ENCODE measurements at places on chromosomes 3 and 15.

DNA sequence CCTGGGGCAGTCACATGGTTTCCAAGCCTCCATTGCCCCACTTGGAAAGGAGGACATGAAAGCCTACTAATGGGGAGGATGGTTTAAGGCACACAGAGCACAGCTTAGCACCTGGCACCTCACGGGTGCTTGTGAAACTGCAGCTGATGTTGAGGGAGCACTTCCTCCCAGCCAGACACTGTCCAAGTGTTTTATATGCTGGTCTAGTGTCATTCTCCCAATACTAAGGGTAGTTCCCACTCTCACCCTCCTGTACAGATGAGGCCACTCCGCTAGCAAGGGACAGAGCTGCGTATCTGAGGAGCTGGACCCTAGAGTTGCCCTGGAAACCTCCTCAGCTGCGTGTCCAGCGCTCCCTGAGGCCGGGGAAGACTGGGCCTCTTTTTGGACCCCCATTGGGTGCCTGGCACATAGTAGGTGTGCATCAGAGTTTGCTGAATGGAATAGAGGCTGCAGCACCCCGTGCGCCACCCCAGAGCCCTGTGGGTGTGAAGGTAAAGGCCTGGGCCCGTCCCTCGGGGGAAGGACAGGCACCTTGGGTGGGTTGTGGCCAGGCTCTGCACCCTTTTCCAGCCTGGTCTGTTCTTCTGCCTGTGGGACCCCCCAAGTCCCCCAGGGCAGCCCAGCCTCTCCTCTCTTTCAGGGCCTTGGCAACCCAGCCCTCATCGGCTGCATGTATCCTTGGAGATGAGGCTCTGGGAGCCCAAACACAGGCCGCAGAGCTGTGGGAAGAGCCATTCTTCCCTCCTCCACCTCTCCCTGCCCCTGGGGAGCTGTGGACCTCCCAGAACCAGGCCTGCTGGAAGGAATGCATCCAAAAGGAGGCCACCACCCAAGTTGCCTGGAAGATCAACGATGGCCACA lies 31.3 kb downstream of the DNASE1L3 start:
- peak; percentile 56 for DNase-seq

DNA sequence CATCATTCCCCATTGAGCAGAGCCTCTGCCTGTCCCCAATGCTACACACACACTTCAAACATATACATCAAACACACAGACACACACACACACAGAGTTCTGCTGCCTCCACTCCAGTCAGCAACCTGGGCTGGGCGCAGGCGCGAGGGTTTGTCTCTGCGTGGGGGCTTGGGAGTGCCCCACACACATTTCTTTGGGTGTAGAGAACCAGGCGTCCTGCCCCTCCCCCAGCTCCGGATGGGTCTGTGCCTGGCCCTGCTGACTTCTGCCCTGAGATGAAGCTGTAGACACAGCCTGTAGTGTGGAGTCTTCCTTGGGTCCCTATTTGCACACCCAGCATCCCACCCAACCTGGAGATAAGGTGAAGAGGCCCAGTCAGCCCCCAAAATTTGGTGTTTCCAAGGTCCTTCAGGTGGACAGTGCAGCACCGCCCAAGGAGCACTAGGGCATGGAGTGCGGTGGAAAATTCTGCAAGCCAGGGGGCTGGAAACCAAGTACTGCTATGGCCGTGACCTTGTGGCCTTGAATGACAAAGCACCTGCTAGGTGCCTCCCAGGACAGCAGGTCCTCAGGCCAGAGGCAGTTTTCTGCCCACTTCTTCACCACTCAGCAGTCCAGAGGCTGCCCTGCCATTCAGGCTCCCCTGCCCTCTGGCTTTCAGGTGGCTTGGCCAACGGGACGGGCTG lies 26.8 kb downstream of the FBXW12 start:
- DNase-seq, result no peak

GRCh38 chr15:41060505-41060904 lies 55.6 kb downstream of the INO80 start:
- DNase-seq, result no peak

GRCh38 chr3:164897342-164897741 lies 181.0 kb downstream of the SI start:
- no peak for DNase-seq

DNA sequence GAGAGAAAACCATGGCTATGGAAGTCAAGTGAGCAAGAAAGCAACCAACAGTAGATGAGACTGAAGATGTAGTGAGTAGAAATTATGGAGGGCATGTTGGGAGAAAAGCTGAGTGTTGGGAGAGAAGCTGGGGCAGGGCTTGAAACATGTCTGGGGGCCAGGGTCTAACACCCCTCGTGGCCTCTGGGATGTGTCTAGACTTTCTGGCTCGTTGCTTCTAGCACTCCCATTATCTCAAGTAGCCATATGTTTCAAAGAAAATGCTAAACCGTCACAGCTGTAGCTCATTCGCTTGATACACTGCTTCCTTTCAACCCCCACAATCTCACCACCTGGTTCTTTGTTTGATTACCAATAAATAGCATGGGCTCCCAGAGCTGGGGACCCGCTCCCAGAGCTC lies 83.8 kb upstream of the BCHE start:
- no peak for DNase-seq

GRCh38 chr3:114645392-114645791 lies 351.6 kb downstream of the TIGIT start:
- DNase-seq, result no peak

DNA sequence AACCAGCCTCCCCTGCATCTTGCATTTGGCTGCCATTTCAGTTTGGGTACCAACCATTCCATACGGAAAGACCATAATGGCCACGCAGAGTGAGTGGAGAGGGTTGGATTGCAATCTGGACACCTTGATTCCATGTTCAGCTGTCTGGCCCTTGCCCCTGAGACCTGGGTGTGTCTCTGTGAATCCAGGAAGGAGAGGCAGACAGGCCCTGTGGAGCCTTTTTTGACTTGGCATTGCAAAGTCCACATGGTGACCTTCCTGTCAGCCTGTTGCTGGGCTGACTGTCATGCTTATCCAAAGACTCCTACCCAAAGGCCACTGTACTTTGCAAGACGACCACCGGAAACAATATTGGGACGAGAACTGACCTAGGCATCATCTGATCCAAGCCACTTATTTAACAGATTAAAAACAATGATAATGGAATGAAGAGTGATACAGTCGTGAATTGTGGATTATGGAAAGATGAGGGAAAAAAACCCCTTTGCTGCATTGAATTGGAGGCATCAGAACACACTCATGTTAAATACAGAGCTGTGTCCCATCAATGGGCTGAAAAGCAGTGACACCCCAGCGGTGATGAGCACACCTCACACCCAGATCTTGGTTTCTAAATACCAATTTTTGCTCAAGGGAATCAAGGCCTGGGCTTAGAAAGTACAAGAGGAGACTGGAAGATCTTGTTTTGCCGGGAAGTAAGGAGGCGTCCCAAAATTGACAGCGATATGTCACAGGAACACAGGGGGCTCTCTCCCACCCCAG lies 86.0 kb downstream of the LRRK1 start:
- no peak for DNase-seq

DNA sequence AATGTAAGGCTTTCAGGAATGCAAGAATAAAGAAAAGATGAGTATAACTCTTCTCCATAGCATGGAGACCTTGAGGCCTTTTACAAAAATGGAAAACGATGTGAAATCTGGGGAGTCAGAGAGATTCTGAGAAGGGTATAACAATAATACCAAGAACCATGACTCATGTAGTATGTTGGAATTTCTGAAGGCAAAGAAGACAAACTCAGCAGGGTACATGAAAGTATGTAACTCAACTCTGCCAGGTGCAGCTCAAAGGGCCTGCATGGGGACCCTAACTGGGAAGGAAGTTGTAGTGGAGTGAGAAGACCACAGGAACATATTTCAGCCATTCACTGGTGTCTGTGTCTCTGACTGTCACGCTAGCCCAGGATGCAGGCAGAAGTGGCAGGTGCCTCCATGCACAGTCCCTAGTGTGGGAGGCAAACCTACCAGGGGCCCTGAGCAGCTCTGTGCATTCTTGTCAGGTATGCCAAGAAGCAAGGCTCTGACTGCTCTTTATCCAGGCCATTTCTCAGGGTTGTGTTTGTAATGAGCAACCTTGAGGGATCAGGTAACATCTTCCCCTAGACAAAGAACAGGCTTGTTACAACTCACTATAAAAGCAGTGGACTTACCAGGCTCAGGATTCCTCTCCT lies 57.2 kb downstream of the GPR156 start:
- DNase-seq, result no peak

DNA sequence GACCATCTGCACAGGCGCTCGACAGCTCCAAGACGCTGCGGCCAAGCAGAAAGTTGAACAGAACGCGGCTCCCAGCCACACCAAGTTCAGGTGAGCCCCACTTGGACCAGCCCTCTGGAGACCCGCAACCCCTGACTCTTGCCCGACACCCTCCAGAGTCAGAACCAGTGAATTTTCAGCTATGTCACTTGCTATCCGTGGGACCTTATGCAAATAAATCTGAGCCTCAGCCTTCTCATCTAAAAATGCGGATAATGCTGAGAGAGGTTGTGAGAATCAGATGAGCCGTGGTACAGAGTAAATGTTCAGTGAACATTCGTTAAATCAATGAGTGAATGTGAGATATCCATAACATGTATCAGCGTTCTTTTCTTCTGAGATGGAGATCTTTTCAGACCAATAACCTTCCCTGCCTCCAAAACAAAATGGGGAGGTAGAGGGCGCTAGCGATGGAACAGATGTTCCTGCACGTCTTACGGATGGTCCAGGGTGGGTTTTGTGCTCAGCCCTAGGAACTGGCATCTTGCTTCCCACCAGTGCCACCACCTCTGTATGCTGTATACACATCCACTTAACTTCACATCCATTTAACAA lies 524 bp downstream of the MRPS11 start:
- peak; percentile 40 for DNase-seq

DNA sequence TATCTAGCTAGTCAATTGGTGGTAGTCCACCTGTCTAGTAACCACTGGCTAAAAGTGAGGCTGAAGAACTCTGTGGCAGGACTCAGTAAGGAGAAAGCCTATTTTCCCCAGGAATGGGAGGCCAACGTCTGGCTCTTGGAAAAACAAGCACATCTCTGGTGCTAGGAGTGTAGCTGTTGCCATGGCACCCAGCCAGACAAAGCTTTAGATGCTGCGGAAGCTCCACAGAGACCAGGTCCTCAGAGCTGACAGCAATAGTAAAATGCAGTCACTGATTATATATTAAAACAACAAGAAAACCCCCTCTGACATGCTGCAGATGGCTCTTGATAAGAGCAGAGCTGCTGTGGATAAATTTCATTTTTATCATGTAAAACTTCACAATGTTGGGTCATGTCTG lies 124.9 kb upstream of the STRIT1 start:
- DNase-seq, result no peak

GRCh38 chr3:87410110-87410509 lies 133.7 kb upstream of the POU1F1 start:
- no peak for DNase-seq

DNA sequence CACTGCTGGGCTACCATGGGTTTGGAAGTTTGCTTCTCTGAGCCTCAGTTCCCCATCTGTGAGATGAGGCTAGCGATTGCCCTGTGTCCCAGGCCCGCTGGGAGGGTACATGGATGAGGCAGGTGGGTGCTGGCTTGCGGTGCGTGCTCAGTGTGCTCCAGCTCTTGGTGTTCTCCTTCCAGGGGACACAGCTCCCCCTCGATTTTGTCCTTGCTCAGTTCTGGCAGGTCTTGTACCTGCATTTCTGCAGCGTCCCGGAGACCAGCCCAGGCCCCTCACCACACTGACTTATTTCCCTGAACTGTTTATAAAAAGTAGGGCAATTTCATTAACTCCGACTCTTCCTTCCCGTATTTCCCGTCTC lies 95.4 kb downstream of the TBC1D2B start:
- no peak for DNase-seq

DNA sequence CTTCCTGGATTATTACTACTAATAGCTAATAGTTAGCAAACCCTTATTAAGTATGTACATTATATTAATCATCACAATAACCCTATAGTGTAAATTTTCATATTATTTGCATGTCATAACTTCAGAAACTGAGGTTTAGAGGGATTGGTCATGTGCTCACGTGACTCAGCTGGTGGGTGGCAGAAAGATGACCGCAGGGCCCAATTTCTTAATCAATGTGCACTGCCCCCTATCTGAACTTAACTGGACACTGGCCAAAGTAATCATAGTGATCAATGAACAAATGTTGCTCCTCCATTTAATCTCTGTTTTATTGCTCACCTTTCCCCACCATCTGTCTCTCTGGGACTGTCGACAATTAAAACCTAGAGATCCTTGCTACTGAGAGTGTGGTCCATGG lies 52.2 kb downstream of the PLD1 start:
- DNase-seq, result no peak

DNA sequence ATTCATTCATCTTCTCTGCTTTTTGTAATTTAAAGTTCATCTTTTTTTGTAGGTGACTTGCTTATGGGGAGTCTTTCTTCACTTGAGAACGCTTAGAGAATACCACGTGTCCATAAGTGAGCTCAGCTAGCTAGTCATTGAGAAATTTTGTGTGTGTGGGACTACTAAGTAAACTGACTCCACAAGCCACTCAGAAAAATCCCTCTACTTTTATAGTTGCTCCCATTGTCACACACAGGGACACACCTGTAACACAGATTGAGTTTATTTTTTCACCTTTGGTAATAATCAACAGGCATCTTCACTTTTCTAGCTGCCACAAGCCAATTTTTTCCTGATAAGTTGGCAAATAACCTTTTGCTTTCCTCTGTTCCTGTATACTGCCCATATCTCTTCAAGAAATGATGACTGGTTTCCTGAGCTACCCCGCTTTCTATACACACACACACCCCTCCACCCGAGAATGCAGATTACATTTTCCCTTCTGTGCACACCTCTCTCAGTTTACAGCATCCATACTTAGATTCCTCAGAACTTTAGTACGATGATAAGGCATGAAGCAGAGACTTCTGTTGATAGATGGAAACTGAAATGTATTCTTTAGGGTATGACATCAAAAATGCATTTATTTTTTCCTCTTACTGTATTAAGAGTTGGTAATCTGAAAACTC lies 4.6 kb downstream of the TSC22D2 start:
- peak; percentile 29 for DNase-seq

DNA sequence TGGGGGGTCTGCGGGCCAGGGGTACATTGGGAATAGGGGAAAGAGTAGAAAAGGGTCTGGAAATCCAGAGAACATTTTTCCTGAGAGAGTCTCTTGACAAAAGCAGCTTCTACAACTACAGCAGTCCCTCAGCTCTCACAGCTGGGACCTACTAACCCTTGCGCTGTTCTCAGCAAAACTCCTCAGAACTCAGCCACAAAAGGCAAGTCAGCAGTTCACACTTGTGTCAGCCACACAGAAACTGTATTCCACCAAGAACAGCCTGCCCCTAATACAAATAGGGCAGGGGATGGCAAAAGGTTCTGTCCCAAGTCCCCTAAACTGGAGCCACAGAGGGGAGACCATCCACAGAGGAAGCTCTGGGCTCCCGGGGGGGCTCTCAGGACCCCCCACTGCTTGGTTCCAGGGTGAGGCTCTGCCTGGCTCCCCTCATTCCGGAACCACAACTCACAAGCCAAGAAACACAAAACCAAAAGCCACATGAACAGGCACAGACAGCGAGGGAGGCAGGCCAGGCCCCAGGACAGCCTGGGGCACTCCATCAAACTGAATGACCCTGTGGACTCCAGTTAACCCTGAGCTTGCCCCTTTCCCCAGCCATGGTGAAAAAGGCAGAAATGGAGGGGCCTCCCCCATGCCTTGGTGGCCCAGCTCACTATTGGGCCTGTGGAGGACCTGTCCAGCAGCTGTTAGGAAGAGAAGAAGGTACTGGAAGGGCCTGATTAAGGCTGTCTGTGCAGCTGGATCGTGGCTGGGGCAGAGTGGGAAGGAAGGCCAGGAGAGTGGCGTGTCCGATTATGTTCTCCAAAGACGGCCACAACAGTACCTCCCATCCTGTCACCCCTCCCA lies 162.0 kb downstream of the CHSY1 start:
- DNase-seq, result no peak
